ENCODE measurements at places on chromosomes 2 and 18.
A peak's percentile ranks its signal among the peaks of the same experiment; 100 is the strongest.

DNA sequence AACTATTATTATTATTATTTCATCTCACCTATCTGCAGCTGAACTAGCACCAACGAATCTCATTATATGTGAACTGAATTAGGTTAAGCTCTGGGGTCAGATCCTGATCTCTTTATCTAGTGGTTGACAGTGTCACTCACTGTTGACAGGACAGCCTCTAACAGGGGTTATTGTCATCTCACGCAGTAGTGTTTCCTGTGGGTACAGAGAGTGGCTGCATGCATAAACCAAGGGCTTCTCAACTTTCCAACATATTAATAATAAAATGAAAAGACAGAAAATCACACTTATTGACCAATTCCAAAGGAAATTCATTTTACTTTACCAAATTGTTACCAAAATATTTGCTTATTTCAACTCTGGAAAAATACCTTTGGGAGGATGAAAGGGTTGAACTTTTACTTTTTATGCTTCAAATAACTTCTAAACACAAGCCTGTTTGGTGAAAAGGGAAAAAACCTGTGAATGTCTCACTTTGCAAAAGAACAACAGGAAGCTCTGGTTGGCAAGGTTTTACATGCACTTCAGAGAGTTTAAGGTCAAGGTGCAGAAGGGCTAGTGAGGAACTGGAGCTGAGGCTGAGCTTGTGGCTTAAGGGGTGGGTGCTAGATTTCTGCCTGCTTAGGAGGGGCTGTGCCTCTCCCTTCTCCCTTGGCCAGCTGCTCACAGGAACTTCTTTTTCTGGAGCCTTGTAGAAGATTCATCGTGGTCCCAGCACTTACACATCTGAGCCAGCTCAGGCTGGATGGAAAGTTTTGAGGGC lies 72.6 kb downstream of the CTAGE1 start:
- DNase-seq: peak; percentile 63

DNA sequence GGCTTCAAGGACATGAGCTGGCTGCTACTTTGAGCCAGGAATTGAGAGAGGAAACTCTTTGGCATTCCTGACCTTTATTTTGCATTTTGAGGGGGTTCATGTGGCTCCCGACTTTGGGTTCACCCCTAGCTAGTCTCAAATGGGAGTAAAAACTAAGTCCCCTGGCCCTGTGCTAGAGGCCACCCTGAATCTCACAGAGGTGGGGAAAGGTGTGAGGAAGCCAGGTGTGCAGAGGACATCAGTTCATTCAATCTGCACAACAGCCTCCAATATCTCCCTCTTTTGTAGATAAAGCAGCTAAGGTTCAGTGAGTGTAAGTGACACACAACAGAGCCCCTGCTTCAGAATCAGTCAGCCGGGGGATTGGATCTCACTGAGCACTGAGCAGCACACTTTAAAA lies 325.7 kb downstream of the DCDC2C start:
- DNase-seq: no peak

DNA sequence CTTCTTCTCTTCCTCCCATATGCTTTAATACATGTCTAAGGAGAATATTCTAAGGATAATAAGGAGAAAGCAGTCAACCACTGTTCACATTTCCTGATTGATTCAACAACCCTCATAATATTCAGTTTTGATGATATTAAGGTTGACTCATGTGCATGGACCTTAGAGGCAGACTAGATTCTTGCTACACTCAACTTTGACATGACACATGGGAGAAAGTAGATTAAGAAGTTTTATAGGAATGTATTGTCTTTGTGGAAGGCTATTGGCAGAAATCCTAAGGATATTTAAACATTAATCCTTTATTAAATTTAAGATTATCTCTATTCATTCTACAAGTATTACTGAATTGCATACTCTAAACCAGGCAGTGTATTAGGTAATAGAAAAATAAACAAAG lies 309.1 kb upstream of the CYRIA start:
- no peak for DNase-seq

- no peak for DNase-seq
Measured at GRCh38 chr18:49723648-49724180, 89.6 kb downstream of the ACAA2 start.

DNA sequence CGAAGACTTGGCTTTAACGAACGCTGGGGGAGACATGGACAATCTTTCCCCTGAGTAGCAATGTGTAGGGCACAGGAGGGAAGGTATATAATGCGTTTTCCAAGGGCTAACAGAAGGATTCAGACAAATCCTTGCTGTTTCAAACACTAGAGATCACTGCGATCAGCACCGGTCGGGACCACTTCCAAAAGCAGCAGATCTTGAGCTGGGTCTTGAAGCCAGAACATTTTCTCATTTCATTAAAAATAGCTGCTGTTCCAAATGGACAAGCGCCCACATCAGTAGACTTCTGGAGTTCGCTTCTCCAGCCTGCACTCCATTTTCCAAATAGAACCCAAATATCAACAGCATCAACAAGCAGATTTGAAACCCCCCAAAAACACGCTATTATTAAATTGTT lies 65.1 kb upstream of the MAPRE2 start:
- no peak for DNase-seq

DNA sequence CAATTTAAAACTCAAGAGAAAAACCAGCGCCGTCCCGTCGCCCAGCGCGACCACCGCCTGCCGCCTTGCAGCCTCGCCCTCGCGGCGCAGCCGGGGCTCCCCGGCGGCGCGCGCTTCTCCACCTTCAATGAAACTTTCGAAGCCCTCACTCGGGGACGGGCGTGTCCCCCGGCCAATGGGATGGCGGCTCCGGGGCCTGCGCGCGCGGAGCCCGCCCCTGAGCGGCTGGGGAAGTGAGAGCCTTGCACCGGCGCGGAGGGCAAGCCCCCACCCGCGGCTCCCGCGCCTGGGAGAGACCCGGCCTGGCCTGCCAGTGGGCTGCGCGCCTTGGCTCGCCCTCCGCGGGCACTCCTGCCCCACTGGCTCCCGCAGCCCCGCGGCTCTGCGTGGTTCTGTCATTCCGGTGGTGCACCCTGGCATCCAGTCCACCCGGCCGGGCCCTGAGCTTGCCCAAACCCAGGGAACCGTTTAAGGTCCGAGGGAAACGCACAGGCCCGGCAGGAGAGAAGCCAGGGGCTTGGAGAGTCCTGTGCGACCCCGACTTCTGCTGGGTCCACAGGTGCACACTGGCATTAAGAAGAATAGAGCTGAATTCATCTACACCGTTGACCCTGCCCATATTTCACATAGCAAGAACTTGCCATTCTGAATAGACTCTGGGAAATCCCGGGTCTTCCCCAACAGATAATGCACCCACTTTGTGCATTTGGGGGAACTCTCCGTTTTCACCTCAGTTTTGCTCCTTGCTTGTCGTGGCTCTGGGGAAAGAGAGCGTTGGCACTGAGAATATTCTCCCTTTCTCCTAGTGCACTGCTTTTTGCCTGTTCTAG lies at the start of gene PIEZO2:
Gene PIEZO2, minus strand, starts transcription at position 129 of the 830 bp plus-strand sequence. CDS start 981 bp downstream, outside the sequence.
- no peak for DNase-seq

DNA sequence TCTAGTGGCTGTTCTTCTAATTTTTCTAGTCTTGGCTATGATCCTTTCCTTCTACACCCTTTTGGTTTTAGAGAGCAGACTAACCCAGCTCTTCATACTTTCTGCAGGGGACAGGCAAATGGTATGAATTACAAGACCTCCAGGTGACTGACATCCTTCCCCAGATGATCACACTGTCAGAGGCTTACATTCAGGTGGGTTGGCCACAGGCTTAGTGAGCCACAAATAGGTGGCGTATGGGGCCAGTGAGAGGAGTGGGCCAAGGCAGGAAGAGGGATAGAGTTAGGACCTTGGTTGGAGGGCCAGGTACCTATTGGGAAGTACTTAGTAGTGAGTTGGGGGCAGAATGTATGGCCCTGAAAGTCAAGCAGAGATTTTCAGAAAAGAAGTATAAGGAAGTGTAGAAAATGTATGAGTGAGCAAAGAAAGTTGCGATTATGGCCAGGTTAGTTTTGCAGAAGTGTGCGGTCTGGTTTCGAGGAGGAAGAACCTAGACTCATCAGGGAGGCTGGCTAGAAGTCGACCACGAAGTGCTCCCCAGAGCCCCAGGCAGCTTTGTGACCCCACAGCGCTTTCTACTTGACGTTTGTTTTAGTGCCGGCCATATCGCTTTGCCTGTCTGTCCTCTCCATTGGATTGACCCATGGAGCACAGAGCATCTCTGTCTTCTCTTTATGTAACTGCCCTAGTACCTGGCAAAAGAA lies 20.0 kb downstream of the SFTPB start:
- DNase-seq: no peak

- DNase-seq: no peak
Measured at GRCh38 chr2:128623776-128624761, 305.4 kb upstream of the HS6ST1 start.

GRCh38 chr2:165868211-165868610 lies 74.2 kb upstream of the GALNT3 start:
- DNase-seq: no peak

DNA sequence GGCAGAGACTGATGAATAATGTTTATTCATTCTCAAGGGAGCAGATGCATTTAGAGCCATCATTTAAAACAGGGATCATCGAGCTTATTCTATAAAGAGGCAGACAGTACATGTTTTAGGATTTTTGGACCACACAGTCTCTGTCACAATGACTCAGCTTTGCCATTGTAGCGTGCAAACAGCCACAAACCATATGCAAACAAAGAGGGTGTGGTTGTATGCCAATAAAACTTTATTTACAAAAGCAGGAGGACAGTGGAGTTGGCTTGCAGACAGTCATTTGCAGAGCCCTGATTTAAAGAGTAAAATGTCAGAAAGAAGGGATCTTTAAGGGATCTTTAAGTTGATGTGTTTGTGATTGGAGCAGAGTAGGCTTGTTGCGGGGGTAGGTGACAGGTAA lies 51.5 kb downstream of the SMIM21 start:
- no peak for DNase-seq

DNA sequence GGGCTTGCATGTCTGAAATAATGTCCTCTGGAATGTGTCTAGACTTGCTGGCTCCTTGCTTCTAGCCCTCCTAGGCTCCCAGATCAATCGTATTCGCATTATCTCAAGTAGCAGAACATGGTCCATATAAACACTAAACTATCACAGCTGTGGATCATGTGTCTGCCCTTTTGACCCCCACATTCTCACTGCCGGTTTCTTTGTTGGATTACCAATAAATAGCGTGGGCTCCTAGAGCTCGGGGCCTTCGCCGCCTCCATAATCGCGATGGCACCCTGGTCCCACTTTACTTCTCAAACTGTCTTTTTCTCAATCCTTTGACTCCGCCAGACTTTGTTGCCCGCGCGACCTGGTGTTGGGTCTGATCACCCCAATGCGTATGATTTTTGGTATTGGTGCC lies 6.3 kb upstream of the SCYGR8 start:
- no peak for DNase-seq

- DNase-seq: no peak
Measured at GRCh38 chr2:114089636-114090319, 199.9 kb downstream of the ACTR3 start.

DNA sequence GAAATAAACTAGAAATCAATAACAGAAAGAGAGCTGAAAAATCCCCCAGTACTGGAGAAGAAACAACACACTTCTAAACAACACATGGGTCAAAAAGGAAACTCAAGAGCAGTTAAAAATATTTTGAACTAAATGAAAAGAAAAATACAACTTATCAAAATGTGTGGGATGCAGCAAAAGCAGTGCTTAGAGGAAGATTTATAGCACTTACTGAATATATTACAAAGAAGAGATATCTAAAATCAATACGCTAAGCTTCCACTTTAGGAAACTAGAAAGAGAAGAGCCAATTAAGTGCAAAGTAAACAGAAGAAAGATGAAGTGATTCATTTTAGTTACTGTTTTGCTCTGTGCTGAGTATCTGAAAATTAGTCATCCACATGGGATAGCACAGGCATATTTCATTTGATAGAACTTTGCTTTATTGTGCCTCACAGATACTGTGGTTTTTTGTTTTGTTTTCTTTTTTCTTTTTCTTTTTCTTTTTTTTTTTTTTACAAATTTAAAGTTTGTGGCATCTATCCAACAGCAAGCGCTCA lies 17.0 kb downstream of the TGFA start:
- DNase-seq: no peak

- DNase-seq: no peak
Measured at GRCh38 chr18:37483221-37483971, 82.2 kb downstream of the CELF4 start.

- no peak for DNase-seq
Measured at GRCh38 chr2:205119136-205119535, 563.2 kb upstream of the NRP2 start.
